ENCODE measurements at places on chromosomes 7 and 10.
A peak's percentile ranks its signal among the peaks of the same experiment; 100 is the strongest.

- DNase-seq: no peak
These were observed at the start of gene AQP1 for GRCh38 chr7:30911561-30911969. Gene AQP1, plus strand, starts transcription at chr7:30911853. Its CDS starts 57 bp downstream, at chr7:30911910.

DNA sequence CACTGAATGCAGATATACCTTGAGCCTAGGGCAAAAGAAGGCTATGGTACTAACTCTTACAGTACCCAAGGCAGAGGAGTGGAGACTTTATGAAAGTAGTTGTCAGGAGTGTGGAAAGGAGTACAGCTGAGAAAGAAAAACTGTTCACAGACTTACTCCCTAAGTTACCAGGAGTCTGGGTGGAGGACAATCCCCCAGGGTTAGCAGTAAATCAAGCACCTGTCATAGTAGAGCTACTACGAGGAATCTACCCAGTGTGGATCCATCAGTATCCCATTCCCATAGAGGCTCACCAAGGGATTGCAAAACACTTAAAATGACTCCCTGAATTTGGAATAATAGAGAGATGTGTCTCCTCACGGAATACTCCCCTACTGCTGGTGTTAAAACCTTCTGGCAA, 10.1 kb upstream of the ZNF33B start:
- DNase-seq: no peak

DNA sequence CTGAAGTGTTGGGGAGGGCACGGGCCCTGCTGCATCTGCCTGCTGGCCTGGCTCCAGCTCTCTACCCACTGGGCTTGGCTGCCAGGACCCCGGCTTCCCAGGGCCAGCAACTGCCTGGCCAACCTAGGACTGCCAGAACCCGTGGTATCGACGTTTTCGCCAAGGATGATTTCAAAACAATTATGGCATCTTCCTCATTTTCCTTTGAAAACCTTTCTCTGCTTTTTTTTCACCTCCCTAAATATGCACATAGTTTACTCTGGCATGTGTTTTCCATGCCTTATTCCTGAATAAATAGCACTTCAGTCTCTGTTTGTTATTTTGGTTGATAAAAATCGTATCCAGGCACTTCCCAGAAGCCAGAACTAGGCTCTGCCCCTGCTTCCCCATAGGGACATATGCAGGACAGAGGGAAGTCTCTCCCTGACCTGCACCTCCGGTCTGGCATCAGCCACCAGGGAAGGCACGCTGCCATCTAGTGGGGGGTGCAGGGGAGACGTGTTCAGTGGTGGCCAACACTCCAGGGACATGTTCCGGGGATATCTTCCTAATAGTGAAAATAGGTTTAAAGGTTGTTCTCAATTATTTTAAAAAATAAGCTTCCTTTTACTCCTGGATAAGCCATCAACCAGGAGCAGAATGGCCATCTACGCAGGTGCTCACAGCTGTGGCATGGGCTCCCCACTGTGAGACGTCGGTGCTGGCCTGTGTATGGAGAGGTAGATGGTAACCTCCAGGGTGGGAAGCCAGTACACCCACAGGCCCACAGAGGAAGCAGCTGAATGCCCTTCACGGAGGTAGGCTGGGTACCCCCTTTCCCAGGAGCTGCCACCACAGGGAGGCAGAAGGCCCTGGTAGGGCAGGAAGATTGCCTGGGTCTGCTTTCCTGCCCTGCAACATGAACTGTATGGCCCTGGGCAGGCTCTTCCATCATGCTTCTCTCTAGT, 30.7 kb upstream of the ANTXRL start:
- peak; percentile 64 for DNase-seq

DNA sequence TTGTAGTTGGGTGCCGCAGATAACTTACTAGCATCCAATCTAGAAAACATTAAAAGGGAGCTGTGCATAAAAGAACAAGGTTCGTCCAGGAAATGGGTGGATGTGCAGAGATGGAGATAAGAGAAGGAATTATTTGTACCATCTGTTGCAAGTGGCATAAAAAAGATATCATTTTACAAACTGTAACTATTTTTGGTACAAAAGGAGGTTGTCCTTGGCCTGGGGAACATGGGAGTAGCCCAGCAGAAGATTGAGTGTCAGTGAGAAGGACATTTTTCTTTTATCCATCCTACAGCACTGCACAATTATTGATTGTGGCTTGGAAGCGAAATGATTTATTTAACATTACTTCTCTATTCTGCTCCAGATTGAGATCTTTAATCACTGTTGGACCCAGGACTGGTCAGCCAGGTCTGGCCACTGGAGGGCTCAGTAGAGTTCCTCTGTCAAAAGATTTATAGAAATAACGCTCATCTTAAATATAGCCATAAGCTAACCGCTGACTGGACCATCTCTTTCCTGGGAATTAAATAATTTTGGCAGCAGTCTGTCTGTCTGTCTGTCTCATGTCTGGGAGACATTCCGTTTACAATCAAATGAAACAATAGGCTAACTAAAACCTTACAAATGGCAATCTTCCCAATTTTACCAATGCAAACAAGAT, 254.1 kb downstream of the KIAA1217 start:
- DNase-seq: no peak

DNA sequence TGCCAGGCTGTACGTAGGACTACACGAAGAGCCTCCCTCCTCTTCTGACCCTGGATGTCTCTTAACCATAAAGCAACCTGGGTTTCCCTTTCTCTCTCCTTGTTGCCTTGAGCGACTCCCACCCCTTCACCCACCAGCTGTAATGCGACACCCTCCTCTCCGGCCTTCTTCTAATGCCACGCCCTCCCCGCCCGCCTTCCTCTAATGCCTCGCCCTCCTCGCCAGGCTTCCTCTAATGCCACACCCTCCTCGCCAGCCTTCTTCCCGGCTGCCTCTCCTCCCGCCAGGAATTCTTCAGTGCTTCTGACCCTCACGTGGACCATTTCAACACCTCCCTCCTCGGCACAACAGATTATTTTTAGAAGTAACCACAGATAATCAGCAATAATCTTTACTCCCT, 348.5 kb upstream of the SHH start:
- no peak for DNase-seq

GRCh38 chr7:152866791-152867501, 107.4 kb downstream of the ACTR3B start:
- DNase-seq: no peak

GRCh38 chr7:103134836-103135554, 13.9 kb downstream of the NAPEPLD start:
- DNase-seq: no peak

DNA sequence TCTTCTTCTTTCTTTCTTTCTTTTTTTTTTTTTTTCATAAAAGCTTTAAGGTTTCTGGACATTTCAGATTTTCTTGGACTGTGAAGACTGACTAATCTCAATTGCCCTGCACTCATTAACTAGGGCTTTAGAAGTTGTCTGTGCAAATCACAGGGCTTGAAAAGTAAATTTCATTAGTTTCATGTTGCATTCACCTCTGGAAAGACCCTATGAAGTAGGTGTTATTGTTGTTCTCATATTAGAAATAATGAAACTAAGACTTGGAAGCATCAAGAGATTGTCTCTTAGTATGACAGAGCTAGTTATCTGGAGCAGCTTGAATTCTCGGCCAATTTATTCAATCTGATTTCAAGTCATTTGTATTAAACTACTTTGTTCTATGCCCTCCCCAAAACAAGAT, 28.2 kb upstream of the SEMA3D start:
- no peak for DNase-seq

DNA sequence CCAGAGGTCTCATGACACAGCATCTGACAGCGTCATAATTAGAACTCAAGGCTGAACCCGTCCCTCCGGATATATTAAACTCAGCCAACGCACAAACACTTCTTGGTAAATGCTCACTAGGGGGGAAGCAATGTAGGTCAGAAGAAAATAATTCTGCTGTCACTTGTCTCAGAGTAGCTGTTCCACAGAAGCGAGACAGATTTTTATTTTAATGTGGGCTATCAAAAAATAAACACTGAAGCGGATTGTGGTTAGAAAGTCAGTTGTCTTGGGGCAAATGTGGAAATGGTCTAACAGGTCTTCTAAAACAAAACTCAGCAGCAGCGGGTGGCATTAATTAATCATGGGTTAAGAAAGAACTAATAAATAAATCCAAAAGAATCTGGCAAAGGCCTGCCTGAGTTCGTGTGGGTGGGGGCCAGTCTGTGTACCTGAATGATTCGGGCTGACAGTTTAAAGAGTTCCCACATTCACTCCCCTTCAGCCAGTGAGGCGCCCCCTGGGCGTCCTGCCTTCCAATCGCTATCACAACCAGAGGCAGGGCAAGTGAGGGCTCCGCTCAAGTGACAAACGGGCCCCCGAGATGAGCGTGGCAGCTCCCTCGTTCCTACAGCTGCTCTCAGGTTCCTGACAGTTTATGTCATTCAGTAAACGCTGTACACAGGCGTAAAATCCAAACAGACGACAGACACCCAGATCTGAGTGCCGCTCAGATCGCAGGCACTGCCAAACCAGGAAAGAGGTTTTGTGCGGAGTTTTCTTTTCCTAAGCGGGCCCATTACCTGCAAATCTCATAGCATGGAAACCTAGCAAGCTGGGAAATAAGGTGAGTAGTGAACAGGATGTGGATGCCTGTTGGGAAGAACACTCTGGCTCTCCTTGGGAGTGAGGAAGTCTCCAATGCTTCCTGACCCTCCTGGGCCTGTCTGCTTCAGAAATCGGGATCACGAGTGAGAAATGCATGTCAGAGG, 52.9 kb downstream of the NRAP start:
- DNase-seq: no peak

GRCh38 chr7:39133088-39133487, 155.4 kb downstream of the POU6F2 start:
- DNase-seq: no peak

- DNase-seq: no peak
These were observed 341.0 kb downstream of the GALNT17 start for GRCh38 chr7:71472962-71473361.

- DNase-seq: no peak
These were observed 114.7 kb downstream of the CHN2 start for GRCh38 chr7:29309041-29309854.

DNA sequence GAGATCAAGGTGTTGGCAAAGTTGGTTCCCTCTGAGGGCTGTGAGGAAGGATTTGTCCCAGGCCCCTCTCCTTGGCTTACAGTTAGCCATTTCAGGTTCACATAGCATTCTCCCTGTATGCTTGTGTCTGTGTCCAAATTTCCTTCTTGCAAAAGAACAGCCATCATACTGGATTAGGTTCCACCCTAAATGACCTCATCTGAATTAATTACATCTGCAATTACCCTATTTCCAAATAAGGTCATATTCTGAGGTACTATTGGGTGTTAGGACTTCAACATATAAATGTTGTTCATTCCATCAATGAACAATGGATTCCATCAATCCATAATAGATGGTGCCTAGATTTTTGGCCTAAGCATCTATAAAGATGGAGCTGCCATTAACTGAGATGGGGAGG, 16.2 kb upstream of the LRRC17 start:
- no peak for DNase-seq

DNA sequence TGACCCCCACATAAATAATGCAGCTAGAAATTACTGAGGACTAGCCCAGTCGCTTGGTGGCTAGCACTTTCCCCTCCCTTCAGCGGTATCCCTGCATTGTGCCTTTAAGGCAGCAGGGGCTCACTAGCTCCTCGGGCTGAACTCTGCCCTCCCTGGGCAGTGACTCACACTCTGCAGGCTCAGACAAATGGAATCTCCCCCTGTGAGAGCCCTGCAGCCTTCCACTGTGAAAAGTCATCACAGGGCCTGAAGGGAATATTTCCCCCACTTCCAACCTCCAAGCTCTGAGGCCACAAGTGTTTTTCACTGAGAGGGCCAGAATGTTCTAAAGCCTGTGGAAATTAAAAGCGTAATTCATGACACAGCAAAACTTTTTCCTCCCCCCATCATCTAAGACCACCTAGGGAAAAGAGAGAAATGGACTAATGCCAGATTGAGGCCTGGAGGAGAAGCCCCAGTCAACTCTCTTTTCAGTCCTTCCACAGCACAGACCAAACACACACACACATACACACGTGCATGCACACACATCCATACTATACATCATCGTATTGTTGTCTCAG, 93.6 kb upstream of the COL1A2 start:
- DNase-seq: no peak

DNA sequence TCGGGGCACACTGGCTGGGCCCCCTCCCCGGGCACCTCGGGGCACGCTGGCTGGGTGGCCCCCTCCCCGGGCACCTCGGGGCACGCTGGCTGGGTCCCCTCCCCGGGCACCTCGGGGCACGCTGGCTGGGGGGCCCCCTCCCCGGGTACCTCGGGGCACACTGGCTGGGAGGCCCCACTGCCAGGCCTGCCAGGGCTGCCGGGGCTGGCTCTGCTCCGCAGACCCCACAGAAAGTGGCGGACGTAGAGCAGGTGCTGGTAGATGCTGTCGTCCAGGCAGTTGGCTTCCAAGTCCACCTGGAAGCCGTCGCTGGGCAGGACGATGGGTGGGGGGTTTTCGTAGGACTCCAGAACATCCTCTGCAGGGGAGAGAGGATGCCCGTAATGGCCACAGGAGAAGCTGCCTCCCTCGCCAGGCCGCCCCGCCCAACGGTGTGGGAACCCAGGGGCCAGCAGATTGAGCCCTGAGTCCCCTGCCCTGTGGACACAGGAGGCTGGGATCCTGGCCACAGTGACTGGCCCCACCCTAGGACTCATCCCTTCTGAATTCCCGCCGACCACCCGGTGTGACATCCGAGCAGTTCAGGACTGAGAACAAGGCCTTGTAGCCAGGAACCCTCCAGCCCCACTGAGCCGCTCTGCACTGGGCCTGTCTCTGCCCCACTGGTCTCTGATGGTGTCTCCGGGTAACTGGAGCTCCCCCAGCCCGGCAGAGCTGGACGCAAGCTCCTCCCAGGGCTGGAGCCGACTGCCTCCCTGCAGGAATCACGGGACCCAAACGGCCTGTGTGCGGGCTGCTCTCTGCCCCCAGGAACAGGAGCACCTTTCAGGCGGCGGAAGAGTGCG, 28.2 kb downstream of the AP5Z1 start:
- no peak for DNase-seq

GRCh38 chr10:101856626-101857025, 13.0 kb upstream of the KCNIP2 start:
- DNase-seq: no peak

DNA sequence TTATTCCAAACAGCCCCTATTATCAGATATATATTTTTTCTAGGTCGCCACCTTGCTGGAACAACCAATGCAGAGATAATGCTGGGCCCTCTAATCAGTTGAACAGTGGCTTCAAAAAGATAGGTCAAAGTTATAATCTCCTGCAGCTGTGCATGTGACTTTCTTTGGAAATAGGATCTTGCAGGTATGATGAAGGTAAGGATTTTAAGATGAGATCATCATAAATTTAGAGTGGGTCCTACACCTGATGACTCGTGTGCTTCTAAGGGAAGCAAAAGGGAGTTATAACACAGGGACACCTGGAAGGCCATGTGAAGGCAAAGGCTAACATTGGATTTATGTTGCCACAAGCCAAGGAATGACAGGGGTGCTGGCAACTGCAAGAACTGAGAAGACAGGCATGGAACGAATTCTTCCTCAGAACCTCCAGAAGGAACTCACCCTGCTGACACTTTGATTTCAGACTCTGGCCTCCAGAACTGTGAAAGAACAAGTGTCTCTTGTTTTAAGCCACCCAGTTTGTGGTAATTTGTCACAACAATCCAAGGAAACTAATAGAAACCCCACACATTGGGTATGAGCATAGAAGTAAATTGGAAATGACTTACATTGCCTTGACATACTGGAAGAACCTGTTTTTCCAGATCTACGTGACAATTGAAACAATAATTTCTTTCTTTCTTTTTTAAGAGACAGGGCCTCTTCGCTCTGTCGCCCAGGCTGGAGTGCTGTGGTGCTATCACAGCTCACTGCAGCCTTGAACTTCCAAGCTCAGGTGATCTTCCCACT, 34.4 kb downstream of the CCDC71L start:
- DNase-seq: no peak

GRCh38 chr10:33258967-33259366, 75.5 kb downstream of the NRP1 start:
- DNase-seq: no peak

GRCh38 chr7:49308787-49309186, 384.4 kb downstream of the CDC14C start:
- DNase-seq: no peak

Measured in activated CD4-positive, alpha-beta T cell treated with anti-CD3 and anti-CD28 coated beads, Interleukin-2, amount 10 ng/mL, durations not matched to agents 7 days and 5 days (primary cell).